ENCODE measurements at places on chromosomes 3 and 15. TPM values are rescaled to one million over a fixed set of nuclear protein-coding genes. Genes with fewer than 3 reads are reported as not detected.

Gene GOLGA8N
- 0.04 TPM for polyA plus RNA-seq

Gene ITGB5
- polyA plus RNA-seq, result 1.1 TPM

Gene CFAP100
- polyA plus RNA-seq, result not detected

Gene MUSTN1
- not detected for polyA plus RNA-seq

DNA sequence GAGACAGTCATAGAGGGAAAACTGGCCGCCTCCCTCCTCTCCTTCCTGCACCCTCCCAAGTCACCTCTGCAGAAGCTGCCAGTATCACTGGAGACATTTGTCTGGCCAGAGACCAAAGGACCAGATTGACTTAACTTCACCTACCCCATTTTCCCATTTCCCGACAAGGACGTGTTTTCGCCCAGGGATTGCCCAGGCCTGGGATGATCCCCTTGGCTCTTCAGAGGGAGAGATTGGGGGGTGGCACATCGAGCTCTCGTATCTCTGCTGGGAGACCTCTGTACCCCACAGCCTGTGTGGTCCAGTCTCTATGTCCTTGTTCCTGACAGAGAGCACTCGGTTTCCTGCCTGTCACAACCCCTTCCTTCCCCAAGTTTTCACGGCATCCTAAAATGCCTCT is 31.4 kb downstream of the RGMA start:
- no peak for DNase-seq

GRCh38 chr3:122023335-122023910 is 1.4 kb upstream of the ILDR1 start:
- peak; percentile 20 for DNase-seq

DNA sequence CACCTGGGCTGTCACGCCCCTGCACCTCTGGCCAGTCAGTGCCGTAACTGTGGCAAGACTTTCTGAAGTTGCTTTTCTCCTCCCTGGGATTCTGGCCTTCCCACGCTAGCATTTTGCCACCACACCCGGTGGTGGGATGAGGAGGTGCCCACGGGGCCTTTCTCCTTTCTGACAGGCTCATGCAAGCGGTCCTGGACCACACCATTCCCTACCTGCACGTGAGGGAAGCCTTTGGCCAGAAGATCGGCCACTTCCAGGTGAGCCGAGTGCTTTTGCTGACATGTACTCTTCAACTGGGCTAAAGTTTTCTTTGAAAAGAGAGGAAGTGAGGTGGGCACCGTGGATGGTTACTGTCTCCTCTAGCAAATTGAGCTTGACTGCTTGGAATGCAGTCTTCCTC is 9.6 kb downstream of the IVD start:
- no peak for DNase-seq

DNA sequence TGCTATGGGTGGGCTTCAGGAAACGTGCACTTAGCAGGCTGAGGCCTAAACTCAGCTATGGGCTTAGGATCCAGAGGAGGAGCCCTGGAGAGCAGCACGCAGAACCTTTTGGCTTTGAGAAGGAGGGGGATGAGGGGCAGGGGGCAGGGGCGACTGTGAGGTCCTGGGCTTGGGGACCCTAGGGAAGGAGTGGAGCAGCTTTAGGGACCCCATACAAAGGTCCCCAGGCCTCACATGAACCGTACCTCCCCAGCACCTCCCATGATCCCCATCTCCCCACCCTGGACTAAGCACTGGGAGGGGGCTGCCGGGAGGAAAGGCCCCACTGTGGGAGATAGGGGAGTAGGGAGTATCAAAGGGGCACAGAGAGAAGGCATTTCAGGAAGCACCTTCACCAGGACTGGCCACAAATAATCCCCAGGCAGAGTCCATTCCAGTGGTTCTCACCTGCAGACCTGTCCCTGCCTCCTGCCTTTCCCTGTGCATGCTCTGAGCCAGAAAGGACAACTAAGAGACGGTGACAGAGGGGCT is 62.0 kb upstream of the KLF13 start:
- DNase-seq, result no peak

DNA sequence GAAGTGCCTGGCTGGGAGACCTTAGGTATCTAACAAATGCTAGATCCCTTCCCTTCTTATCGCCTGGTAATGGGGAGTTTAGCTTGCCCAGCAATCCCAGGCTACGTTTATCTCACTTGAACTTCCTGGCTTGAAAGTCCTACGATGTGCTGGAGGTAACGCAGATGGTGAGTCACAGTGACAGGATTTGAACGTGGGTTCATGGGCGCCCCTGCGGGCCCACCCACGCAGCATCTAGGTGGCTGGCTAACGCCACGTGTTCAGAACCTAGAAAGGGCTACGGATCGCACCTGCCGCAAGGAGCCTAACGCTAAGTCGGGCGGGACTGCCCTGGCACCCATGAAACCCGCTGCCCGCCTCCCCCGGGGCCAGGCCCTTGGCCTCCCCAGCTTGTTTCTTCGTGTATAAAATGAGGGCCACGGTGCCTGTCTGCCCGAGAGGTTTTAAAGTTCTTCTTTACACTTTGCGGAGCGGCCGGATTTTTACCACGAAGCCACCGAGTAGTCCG is 600 bp upstream of the USP3 start:
- DNase-seq, result peak; percentile 91

DNA sequence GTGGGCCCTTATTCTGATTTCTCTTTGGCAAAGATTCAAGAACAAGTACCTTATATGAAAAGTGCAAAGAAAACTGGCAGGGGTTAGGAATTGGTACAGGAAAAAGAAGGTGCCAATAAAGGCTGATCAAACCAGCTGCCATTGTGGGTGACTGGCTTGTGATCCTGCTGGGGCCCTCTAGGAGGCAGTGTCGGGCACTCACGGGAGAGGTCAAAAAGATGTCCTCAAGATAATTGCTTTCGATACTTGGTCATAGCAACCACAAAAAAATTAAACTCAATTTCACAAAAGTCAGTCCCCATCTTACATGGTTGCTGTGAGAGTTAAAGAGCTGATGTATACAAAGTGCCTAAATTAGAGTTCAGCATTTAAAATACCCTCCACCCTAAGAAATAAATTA is 31.0 kb upstream of the CAV3 start:
- no peak for DNase-seq
